Activated T-cell treated with anti-CD3 and anti-CD28 coated beads for 4 hours (primary cell): ENCODE measurements at places on chromosomes 3 and 15.

DNA sequence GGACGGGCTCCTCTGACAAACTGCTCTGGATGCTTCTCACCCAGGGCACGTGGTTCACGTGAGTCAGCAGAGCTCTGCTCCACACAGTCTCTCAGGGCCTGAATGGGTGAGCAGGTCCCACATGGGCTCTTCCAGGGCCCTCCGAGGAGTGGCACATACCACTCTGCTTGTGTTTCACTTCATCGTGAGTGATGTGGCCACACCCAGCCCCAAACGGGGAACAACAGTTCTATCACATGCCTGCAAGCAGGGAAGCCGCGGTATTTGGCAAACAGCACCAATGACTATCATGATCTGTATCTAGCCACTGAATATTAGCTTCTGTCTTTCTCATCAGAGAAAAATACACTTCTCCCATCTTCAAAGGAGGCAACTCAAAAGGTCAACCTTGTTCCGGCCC is 352.8 kb downstream of the GABRG3 start:
- no peak for DNase-seq

- DNase-seq, result no peak
Measured at GRCh38 chr3:70516076-70516475, 203.6 kb upstream of the MDFIC2 start.

GRCh38 chr3:120604382-120604781 is 8.2 kb downstream of the NDUFB4 start:
- no peak for DNase-seq

DNA sequence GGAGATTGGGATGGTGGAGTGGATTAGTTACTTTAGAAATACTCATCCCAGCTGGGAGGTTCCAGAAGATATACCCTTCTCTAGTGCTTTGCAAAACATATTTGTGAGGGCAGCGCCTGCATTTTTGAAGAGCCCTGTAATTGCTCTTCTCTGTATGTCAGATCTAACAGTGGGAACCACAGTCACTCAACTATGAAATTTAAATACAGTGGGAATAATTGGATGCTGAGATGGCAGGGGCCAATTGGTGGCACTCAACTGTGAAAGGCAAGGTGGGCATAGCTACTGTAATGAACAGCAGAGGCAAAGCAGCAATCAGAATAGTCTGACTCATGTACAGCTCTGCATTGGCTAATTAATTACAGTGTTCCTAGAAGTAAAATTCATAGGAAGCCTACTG is 22.2 kb upstream of the TBC1D23 start:
- no peak for DNase-seq

GRCh38 chr15:64223882-64224281 is 61.1 kb upstream of the PPIB start:
- DNase-seq, result no peak

- no peak for DNase-seq
Measured at GRCh38 chr15:55827204-55827603, 84.3 kb upstream of the PRTG start.

DNA sequence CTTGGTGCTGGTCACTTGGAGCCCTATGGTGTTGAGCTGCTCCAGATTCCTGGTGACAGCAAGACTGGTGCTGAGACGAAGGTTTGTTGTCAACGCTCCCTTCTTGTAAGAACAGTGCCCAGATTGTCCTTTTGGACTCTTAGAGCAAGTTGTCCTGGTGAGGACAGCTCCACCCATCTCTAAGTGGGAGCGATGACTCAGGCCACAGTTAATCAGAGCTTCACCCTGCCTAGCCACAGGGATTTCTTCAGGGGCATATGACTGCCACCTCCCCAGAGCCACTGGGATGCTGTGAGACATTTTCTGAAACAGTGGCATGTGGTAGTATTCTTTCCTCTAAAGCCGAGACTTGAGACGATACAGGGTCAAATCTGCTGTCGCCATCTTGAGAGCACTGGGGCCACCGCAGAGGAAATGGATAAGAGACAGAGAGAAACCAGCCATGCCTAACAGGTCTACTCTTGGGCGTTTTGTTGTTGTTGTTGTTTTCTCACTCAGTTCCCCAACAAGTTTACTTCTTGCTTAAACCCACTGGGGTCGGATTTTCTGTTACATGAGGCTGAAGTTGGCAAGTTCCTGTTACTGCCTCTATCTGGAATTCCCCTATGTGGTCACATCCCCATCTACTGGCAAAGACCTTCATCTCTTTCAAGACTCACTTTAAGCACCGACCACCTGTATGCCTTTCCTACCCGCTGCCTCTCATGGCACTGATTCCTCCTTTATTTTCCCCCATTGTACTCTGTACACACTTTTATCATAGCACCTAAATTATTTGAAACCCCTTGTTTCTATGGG is 16.0 kb upstream of the PCOLCE2 start:
- no peak for DNase-seq

- no peak for DNase-seq
Measured at GRCh38 chr3:194382892-194383223, 13.3 kb upstream of the LRRC15 start.

DNA sequence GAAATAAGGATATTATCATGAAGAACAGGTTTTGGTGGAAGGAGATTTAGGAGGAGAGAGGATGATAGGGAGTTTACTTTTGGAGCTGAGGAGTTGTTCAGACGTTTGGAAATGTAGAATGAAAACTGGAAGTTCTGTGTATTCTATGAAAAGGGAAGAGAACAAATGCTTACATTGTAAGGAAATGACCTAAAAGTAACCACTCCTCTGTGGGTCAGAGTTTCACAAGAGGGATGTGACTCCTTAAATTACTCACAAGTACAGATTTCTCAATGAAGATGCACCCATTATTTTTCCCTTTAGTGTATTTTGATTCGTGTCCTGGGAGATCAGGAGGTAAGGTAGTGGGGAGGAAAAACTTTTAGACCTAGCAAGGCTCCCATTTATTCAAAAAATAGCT is 4.0 kb downstream of the RNF13 start:
- no peak for DNase-seq
